ENCODE measurements at places on chromosomes 6 and 20. TPM values are rescaled to one million over a fixed set of nuclear protein-coding genes. Genes with fewer than 3 reads are reported as not detected.

DNA sequence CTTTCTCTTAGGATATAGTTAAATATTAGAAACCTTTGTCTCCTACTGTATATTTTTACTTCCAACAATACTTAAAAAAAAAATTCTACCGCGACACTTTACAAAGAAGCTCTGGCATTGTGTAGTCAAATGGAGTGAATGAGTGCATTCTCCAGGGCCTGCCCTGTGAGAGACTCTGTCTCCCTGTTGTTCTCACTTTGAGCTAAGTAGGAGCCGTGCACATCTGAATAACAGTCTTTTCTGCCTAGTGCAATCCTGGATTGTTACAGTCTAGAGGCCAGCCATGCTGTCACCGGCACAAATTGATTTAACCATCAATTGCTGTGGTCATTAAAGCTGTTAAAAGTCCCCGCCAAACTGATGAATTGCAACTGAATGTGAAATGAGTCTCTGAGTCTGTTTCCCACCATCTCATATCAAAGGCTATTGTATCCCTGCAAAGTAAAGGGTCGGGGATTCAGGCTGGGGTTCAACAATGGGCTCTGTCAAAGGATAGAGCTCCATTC, 156.0 kb downstream of the RFPL4B start:
- DNase-seq = no peak

DNA sequence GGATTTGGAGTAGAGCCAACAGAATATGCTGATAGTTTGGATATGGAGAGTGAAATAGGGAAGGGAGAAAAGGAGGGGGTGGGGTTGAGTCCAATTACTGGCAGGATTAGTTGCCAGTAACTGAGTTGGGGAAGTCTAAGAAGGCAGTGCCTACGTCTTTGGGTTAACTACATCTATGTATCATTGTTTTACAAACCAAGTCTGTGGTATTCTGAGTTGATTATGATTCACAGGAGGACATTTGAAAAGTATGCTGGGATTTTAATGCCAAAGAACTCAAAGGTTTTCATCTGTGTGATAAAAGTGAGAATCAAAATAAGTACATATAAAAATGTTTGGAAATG, 14.7 kb downstream of the DSE start:
- DNase-seq = no peak

- DNase-seq = no peak
Measured at GRCh38 chr6:118574051-118574865, 26.2 kb downstream of the PLN start.

DNA sequence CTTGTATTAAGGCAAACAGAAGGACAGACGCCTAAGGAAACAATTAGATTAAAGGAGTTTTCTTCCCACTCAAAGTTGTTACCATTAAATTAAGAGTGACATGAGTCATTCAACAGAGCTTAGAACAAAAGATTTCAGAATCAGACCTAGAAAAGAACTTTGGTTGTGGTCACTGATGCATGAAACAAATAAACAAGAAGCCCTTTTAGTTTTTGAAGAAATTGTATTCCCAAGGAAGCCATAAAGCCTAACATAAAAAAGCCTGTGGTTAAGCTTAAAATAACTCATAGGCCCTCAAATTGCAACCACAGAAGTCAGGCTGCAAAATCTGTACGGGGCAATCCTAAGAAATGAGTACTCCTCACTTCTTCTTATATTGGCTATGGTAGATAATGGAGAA, 17.9 kb upstream of the TRIM26 start:
- DNase-seq = no peak

Gene SYNDIG1
- polyA plus RNA-seq = 1.7 TPM

Gene ASIP
- polyA plus RNA-seq = 0.80 TPM
